Activated naive CD4-positive, alpha-beta T cell treated with anti-CD3 and anti-CD28 coated beads, Interleukin-2, amount 10 ng/mL, durations not matched to agents 7 days and 5 days (primary cell): ENCODE measurements at places on chromosomes 1 and 21.

- H3K27ac ChIP-seq, result no peak overlapping the region
- H3K4me3 ChIP-seq, result no peak overlapping the region
- no peaks in the 10 kb centered on the region for H3K27me3 ChIP-seq
- peaks cover 12% of the 10 kb centered on the region for H3K36me3 ChIP-seq
- no peak for DNase-seq
- no peaks in the 10 kb centered on the region for H3K4me1 ChIP-seq
Observed at GRCh38 chr1:84605157-84605556, 30.9 kb upstream of the CTBS start.

DNA sequence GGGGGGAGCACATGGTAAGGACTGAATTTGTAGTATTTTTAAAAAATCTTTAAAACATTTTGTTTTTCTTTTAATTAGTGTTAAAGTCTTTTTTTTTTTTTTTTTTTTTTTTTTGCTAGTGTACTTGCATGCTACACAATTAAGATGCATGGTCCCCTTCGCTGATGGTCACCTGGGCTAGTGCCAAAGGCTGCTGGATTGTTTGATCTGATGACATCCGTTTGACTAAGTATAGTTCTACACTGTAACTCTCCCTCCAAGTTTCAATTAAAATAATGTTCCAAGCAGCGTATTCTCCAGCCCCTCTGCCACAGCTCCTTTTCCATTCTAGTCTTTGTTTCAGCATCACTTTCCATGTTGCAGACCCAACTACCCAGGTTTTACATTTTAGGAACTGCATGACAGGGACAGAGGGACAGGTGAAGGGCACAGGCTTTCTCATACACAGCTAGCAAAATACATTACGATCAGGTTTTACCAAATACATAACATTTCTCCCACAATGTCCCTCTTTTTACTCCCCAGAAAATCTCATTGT lies 852 bp upstream of the RAVER2 start:
- peaks cover 19% of the 10 kb centered on the region for H3K4me1 ChIP-seq
- H3K4me3 ChIP-seq, result peak overlapping the region; percentile 83
- no peak overlapping the region for H3K27ac ChIP-seq
- H3K36me3 ChIP-seq, result no peaks in the 10 kb centered on the region
- no peak for DNase-seq

DNA sequence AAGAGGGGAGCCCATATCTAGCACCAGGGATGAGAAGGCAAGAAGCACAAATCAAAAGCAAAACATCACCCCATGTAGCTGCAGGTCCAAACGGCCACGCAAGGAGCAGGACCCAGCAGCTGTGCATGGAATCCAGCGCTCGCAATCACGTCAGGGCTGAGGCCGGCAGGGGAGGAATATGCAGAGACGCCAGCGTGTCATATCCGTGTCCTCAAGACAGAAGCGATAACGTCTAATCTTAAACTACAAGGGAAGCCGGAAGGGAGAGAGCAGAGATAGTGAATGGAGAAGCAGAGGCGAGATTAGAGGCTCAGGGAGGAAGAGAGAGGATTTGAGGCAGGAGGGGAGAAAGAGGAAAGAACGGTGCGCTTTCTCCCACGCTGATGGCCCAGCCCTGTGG lies 39.1 kb downstream of the FBXO2 start:
- H3K36me3 ChIP-seq, result no peaks in the 10 kb centered on the region
- no peak overlapping the region for H3K27ac ChIP-seq
- H3K4me1 ChIP-seq, result no peaks in the 10 kb centered on the region
- no peak for DNase-seq
- H3K27me3 ChIP-seq, result peaks cover 33% of the 10 kb centered on the region

DNA sequence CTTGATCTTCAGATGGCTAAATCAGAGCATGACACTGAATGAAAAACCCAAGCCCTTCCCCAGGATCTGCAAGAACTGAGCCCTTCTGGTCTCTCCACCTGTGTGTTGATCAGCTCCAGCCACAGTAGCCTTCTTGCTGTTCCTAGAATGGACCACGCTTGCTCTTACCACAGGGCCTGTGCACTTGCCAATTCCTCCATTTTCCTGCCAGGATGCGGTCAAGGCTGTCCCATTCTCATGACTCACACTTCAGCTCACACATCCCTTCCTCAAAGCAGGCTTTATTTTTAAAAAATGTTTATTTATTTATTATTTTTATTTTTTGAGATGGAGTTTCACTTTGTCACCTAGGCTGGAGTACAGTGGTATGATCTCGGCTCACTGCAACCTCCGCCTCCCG lies 43.6 kb upstream of the GRHL3 start:
- peaks cover 1% of the 10 kb centered on the region for H3K36me3 ChIP-seq
- no peak overlapping the region for H3K27ac ChIP-seq
- H3K27me3 ChIP-seq, result peaks cover 49% of the 10 kb centered on the region
- H3K4me3 ChIP-seq, result no peak overlapping the region
- H3K4me1 ChIP-seq, result peaks cover 14% of the 10 kb centered on the region

- no peak overlapping the region for H3K4me3 ChIP-seq
- peaks cover 14% of the 10 kb centered on the region for H3K4me1 ChIP-seq
- DNase-seq, result no peak
Observed at GRCh38 chr1:167777269-167777650, 55.5 kb downstream of the MPZL1 start.

- H3K27ac ChIP-seq, result peak overlapping the region; percentile 84
- peaks cover 57% of the 10 kb centered on the region for H3K4me1 ChIP-seq
- peak; percentile 81 for DNase-seq
- H3K27me3 ChIP-seq, result peaks cover 11% of the 10 kb centered on the region
Observed at GRCh38 chr1:179025975-179026812, 500 bp downstream of the FAM20B start.

DNA sequence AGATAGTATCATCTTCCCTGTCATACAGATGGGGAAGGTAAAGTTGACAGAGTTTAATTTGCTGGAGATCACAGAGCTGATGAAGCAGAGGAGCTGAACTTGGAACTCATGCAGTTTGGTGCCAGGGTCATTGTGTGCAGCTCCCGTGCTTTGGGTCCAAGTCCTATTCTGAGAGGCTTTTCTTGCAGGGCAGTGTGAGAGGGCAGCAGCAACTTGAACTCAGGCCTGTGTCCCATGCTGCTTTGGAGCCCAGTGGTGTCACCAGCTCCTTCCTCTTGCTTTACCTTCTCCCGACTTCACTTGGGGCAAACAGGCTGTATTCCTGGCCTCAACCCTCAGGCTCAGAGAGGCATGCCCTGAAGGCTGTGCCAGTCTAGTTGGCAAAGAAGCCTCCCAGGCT lies 24.7 kb downstream of the INAVA start:
- no peaks in the 10 kb centered on the region for H3K4me1 ChIP-seq
- no peaks in the 10 kb centered on the region for H3K36me3 ChIP-seq
- H3K27ac ChIP-seq, result no peak overlapping the region
- no peak overlapping the region for H3K4me3 ChIP-seq

DNA sequence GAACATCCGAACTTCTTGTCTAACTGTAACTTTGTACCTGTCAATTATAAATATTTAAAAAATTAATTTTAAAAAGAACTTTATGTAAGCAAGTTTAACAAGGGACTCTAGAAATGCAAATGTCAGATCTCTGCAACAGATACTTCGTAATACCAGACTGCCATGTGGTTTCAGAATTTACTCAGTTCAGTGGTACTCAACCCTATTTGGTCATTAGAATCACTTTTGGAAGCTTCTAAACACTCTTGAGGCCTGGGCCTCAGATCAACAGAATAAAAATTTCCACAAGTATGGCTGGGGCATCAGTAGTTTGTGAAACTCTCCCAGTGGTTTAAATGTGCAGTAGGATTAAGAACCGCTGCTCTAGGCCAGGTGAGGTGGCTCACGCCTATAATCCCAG lies 139.5 kb upstream of the SMYD2 start:
- H3K27me3 ChIP-seq, result no peaks in the 10 kb centered on the region
- no peaks in the 10 kb centered on the region for H3K36me3 ChIP-seq
- no peak overlapping the region for H3K4me3 ChIP-seq
- no peak for DNase-seq

GRCh38 chr21:38327984-38328383 lies 71.2 kb downstream of the KCNJ15 start:
- H3K27ac ChIP-seq, result no peak overlapping the region
- H3K27me3 ChIP-seq, result no peaks in the 10 kb centered on the region
- H3K4me3 ChIP-seq, result no peak overlapping the region
- no peak for DNase-seq

- H3K27me3 ChIP-seq, result no peaks in the 10 kb centered on the region
- DNase-seq, result no peak
Observed at GRCh38 chr1:101298663-101299062, 61.8 kb downstream of the S1PR1 start.

- H3K27ac ChIP-seq, result peak within 1 kb of the TSS; percentile 47
- no peak for DNase-seq
- peaks cover 49% of the 10 kb centered on the region for H3K36me3 ChIP-seq
- H3K27me3 ChIP-seq, result no peaks in the 10 kb centered on the region
- no peaks in the 10 kb centered on the region for H3K4me1 ChIP-seq
Observed at GRCh38 chr1:151175863-151176262, at the start of gene TMOD4. TSS of gene TMOD4 (minus strand) at chr1:151175981. CDS start at chr1:151174875, 1,106 bp downstream.

- peaks cover 4% of the 10 kb centered on the region for H3K36me3 ChIP-seq
- no peak for DNase-seq
- H3K4me1 ChIP-seq, result peaks cover 20% of the 10 kb centered on the region
Observed at GRCh38 chr1:111272081-111272480, 18.6 kb upstream of the CHIA start.

DNA sequence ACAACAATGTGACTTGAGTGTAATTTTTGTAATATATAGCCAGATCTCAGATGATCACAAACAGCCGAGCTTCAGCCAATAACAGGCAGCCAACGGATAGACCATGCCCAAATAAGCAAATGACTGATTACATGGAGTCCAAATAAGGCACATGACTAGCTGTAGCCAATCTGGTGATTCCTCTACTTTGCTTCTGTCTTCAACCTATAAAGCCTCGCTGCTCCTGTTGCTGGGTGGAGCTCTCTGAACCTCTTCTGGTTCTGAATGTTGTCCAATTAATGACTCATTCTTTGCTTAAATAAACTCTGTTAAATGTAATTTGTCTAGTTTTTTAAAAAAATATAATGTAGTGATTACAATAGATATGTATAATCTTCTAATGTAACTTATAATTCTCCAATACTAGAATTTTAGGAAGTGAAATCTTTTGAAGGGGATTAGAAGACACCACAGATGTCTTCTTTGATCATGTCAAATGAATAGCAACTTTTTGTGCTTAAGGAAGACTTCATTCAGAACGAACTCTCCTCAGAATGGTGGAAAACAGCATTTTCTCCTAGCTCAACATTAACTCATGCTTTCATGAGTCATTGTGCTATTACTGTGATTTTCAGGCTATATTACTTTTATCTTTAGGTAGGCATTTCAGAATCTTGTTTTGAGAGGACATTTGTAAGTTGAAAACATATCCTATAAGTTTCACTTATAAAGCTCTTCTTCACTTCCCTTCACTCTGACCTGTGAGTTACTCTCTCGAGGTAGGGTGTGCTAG lies 857.8 kb upstream of the B3GALT2 start:
- H3K36me3 ChIP-seq, result no peaks in the 10 kb centered on the region
- no peaks in the 10 kb centered on the region for H3K27me3 ChIP-seq
- H3K27ac ChIP-seq, result no peak overlapping the region

- no peak overlapping the region for H3K4me3 ChIP-seq
- DNase-seq, result no peak
- H3K36me3 ChIP-seq, result peaks cover 71% of the 10 kb centered on the region
Observed at GRCh38 chr21:34100337-34100736, 27.0 kb downstream of the MRPS6 start.

DNA sequence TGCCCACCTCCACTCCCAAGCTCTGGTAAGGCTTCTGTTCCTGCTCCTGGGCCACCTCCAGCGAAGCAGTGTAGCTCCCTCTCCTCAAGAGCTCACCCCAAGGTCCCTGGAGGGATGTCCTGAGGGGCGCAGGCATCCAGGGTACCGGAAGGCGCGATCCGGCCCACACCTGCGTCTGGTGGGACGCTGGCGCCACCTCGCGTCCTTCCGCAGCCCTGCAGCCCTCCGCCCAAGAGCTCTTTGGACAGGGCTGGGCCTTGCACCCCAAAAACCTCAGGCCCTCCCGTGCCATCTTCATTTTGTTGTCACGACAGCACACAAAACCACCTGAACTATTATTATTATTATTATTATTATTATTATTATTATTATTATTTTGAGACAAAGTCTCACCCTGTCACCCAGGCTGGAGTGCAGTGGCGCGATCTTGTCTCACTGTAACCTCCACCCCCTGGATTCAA lies 49.2 kb upstream of the PAX7 start:
- no peaks in the 10 kb centered on the region for H3K36me3 ChIP-seq
- peaks cover 19% of the 10 kb centered on the region for H3K27me3 ChIP-seq
- H3K4me3 ChIP-seq, result no peak overlapping the region
- H3K27ac ChIP-seq, result no peak overlapping the region

GRCh38 chr1:54332781-54333585 lies 73.2 kb downstream of the SSBP3 start:
- no peaks in the 10 kb centered on the region for H3K27me3 ChIP-seq
- peaks cover 10% of the 10 kb centered on the region for H3K36me3 ChIP-seq
- H3K27ac ChIP-seq, result no peak overlapping the region
- no peak for DNase-seq
- peaks cover 9% of the 10 kb centered on the region for H3K4me1 ChIP-seq

GRCh38 chr21:42649122-42650032 lies 4.0 kb upstream of the PDE9A start:
- no peaks in the 10 kb centered on the region for H3K36me3 ChIP-seq
- H3K27me3 ChIP-seq, result peaks cover 49% of the 10 kb centered on the region
- DNase-seq, result no peak
- H3K27ac ChIP-seq, result no peak overlapping the region
- H3K4me3 ChIP-seq, result no peak overlapping the region

DNA sequence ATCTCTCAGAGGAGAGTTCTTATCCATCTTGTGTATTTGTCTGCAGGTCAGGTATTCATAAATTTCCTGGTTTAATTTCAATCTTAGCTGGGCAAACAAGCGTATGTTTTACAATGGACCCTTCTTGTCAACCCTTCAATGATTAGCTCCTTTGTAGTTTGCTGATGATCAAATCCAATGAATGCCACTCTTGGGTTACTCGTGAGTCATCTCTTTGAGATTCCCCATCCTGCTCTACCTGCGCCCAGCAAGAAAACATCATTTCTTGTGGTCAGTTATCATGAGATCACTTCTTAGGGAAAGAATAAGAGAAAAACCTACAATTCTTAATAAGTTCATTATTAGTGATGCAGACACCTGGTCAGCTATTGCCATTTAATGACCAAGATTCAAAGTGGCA lies 572.3 kb upstream of the PKN2 start:
- no peak for DNase-seq
- H3K4me3 ChIP-seq, result no peak overlapping the region

- H3K27me3 ChIP-seq, result no peaks in the 10 kb centered on the region
- peak; percentile 99 for DNase-seq
- peak within 1 kb of the TSS; percentile 99 for H3K4me3 ChIP-seq
- peak within 1 kb of the TSS; percentile 99 for H3K27ac ChIP-seq
Observed at GRCh38 chr1:52404116-52404974, at the start of the genes ORC1 and PRPF38A. TSS of gene ORC1 (minus strand) at chr1:52404423. CDS start at chr1:52402223, 2,200 bp downstream. TSS of gene PRPF38A (plus strand) at chr1:52404602. CDS start at chr1:52404750, 148 bp downstream.

DNA sequence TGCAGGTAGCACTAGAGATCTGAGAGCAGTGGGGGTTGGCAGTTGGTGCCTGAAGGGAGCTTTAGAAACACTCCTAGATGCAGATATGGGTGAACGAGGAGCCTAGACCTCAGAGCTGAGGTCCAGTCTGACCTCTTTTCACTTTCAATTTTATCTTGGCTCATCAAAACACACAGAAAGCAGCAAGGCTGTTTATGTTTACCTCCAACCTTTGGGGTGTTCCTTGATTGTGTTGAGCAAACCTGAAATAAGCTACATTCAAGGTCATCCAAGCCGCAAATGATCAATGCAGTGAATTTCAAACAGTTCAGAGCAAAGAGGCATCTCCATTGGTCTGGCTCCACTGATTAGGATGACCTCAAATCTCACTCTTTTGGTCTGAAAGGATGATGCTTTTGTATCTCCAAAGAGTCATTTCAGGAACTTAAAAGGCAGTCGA lies 1.3 kb downstream of the LY9 start:
- DNase-seq, result no peak
- H3K4me1 ChIP-seq, result peaks cover 70% of the 10 kb centered on the region
- H3K4me3 ChIP-seq, result peak overlapping the region; percentile 96
- peaks cover 46% of the 10 kb centered on the region for H3K36me3 ChIP-seq
- H3K27ac ChIP-seq, result peak overlapping the region; percentile 99
